ENCODE measurements at places on chromosomes 12 and 14. TPM values are rescaled to one million over a fixed set of nuclear protein-coding genes. Genes with fewer than 3 reads are reported as not detected.

Gene DACT1
- 0.05 TPM for total RNA-seq

Gene LRTM2
- total RNA-seq: not detected

Gene LEMD3
- 29.9 TPM for total RNA-seq

Gene GYS2
- not detected for total RNA-seq

Gene KRT5
- 2.7 TPM for total RNA-seq

Gene PAPOLA
- 87.3 TPM for total RNA-seq

Gene HECTD1
- total RNA-seq: 303 TPM

Gene GLT8D2
- 3.4 TPM for total RNA-seq

Gene BATF
- total RNA-seq: 3.2 TPM

Gene SLCO1B1
- not detected for total RNA-seq

Gene GALNT8
- under 0.01 TPM for total RNA-seq

Gene ZBTB42
- total RNA-seq: 5.1 TPM

Gene NELL2
- 0.51 TPM for total RNA-seq

Gene AQP2
- not detected for total RNA-seq

Gene PTGDR
- not detected for total RNA-seq

Gene SLC38A6
- 17.8 TPM for total RNA-seq

Gene RPL10L
- not detected for total RNA-seq

Gene SNAPC1
- total RNA-seq: 27.3 TPM

Gene TRPV4
- 1.4 TPM for total RNA-seq

Gene MIP
- total RNA-seq: not detected

Gene FGF6
- not detected for total RNA-seq

Gene C12orf54
- not detected for total RNA-seq

Gene GUCY2C
- not detected for total RNA-seq

Gene DBX2
- total RNA-seq: not detected

Gene TMEM117
- 4.8 TPM for total RNA-seq

Gene EIF2S3B
- total RNA-seq: 1.0 TPM

Gene SOX5
- 0.33 TPM for total RNA-seq

Gene SLC48A1
- 19.2 TPM for total RNA-seq

Gene ABCD2
- not detected for total RNA-seq

Gene KRT6C
- total RNA-seq: not detected

Gene SCARB1
- total RNA-seq: 42.5 TPM

Gene PPP4R4
- not detected for total RNA-seq

Gene LIN7A
- total RNA-seq: 0.19 TPM

Gene PSME2
- 110 TPM for total RNA-seq

Gene KLRC4
- total RNA-seq: not detected

Gene TMEM30B
- 0.34 TPM for total RNA-seq

Gene AMN
- total RNA-seq: not detected

Gene GSG1
- total RNA-seq: not detected

Gene FAM181A
- total RNA-seq: not detected

Gene CEP83
- total RNA-seq: 9.3 TPM

Gene TAS2R42
- total RNA-seq: not detected

Gene TMEM229B
- total RNA-seq: 1.4 TPM

Gene KRAS
- total RNA-seq: 41.8 TPM

Gene WDHD1
- 16.7 TPM for total RNA-seq

Gene RNASE7
- total RNA-seq: not detected

Gene CACNA2D4
- 0.17 TPM for total RNA-seq

Gene SCNN1A
- 7.1 TPM for total RNA-seq

Gene IFNG-AS1
- total RNA-seq: not detected

Gene ANKRD33
- total RNA-seq: 0.19 TPM

Gene TCL1B
- total RNA-seq: not detected

Gene C3AR1
- total RNA-seq: 0.09 TPM
